ENCODE measurements at places on chromosomes 16 and 17.

- DNase-seq, result no peak
These were observed 17.6 kb upstream of the FZD2 start for GRCh38 chr17:44539673-44540072.

DNA sequence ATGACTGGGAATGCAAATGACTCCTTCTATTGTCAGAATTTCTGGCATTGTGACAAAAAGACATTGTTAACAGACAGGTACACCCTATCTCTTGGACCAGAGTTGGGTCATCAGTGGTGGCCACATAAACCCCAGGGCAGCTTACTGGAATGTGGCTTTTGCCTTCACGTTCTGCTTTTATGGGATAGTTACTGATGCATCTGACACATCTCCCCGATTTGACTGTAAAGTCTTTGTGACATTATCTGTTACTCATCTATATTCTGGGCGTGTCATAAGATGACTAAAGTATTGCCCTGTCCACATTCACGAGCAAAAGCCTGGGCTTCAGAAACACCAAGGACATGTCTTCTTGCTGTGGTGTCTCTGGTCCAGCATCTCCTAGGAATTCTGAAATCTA lies 18.7 kb upstream of the AQP8 start:
- no peak for DNase-seq

- DNase-seq, result no peak
These were observed 19.9 kb upstream of the JPH3 start for GRCh38 chr16:87582216-87582965.

GRCh38 chr16:1640261-1640941 lies 28.2 kb downstream of the CRAMP1 start:
- DNase-seq, result no peak

DNA sequence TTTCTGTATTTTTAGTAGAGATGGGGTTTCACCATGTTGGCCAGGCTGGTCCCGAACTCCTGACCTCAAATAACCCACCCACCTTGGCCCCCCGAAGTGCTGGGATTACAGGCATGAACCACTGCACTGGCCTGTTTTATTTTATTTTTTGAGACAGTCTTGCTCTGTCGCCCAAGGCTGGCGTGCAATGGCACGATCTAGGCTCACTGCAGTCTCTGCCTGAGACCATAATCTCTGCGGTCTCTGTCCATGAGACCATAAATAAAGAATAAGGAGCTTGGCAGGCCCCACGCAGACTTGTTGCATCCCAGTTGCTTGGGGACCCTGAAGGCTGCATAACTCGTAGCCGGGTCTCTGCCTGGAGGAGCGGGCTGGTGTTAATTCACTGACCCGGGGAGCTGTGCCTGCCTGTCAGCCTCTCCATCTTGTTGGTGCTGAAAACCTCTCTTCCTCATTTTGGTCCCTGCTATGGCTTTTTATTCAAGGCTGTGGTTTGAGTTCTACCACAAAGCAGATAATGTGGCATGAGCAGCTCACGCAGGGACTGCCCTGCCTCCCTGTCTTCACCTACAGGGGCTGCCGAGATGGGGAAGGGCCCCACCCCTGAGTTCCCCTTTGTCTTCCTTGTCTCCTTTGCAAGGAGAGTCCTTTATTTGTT lies 82.1 kb downstream of the MSI2 start:
- DNase-seq, result no peak

DNA sequence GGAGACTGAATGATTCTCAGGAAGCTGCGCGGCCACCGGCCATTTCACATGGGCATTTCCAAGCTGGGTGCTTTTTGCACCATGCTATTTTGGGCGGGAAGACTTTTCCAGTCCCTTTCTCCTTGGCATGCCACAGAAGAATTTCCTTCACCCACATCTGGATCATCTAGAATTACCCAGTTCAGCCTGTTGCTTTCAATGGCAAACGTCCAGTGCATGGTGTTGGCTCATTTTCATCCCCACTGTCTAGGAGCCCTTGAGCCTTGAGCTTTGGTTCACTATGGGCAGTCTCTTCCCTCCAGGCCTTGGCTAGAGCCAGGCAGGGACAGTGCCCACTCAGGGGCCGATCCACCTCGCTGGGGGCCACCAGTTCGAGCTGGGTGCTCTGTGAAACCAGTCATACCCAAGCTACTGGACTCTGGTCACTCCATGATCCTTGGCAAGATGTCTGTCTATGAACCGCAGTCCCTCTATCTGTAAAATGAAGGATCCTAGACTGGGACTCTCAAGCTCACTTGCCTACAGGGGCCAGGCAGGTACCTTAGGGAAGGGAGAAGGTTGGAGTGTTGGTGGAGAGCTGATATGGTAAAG lies 71.1 kb downstream of the CYLD start:
- no peak for DNase-seq

- no peak for DNase-seq
These were observed 11.8 kb downstream of the DNAJA2 start for GRCh38 chr16:46961373-46962353.

- DNase-seq, result no peak
These were observed 43.2 kb downstream of the CLEC16A start for GRCh38 chr16:10987361-10988163.

- DNase-seq, result no peak
These were observed 12.0 kb downstream of the HS3ST6 start for GRCh38 chr16:1906055-1906845.

- no peak for DNase-seq
These were observed at the start of gene KRT28 for GRCh38 chr17:40799859-40800258. Gene KRT28, minus strand, starts transcription at chr17:40799959. Its CDS starts 66 bp downstream, at chr17:40799893.

DNA sequence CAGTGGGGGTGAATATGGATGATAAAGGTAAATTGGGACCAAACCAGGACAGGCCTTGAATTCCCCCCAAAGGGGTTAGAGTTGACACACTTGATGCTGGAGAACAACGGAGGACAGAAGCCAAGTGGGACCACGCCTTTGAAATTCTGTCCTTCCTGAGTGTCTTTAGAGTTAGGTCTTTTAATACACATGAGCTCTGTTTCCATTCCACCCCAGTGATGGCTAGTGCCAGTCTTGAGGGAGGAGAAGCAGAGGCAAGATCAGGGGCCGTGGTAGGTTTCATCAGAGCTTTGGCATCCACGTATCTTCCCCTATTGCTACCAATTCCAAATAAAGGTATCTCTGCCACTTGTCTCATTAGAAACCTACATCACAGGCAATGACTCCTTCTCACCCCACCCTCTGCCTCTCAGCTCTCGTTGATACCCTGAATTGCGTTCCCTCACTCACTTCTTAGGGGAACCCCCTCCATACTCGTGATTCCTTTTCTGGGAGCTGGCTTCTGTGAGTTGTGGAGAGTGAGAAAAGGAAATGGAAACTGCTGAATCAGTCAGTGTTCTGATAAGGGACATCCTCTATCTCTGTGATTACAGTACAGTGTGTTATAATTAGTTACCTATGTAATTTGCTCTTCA lies 2.4 kb upstream of the CCL3L1 start:
- no peak for DNase-seq

DNA sequence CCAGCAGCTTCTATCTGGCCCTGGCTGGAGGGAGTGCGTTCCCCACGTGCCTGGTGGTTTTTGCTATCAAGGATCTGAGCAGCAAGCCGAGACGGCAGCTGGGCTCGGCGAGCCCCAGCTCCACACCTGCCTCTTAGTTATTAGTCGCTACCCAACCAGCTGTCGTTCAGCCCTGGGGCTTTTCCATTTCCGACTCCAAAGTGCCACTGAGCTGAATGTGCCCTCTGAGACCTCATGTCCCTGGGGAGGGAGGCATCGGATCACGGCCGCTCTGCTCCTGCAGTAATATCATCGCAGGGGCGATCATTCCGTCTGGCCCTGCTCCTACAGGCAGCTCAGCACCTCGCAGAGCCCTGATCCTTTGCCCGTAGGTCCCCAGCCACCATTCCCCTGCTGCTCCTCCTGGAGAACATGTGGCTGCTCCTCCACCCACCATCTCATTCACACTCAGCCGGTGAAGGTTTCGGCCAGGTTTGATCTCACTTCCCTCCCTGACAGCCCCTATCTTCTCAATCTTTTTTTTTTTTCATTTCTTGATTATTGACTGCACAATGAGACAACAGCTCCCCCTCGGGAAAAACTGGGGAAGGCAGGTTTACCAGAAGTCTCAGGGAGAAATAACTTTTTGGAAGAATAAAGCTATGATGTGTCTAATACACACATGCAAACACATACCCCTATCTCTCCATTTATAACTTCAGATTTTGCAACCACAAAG lies 86.7 kb downstream of the ZFHX3 start:
- peak; percentile 51 for DNase-seq

DNA sequence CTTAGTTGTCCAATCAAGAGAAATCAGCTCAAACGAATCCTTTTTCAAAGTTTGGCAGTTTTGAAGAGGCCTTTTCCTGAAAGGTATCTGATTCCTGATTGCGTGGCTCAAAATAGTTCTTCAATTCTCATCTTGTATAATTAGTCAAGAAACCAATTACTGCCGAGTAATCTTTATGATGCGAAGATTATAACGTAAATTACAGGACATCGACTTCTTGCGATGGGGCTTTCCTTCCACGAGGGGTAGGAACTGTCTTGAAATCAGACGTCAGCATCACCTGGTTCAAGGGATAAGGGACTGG lies 644 bp upstream of the ARL2BP start:
- DNase-seq, result no peak

GRCh38 chr16:1430214-1430758 lies 592 bp upstream of the PERCC1 start:
- no peak for DNase-seq

DNA sequence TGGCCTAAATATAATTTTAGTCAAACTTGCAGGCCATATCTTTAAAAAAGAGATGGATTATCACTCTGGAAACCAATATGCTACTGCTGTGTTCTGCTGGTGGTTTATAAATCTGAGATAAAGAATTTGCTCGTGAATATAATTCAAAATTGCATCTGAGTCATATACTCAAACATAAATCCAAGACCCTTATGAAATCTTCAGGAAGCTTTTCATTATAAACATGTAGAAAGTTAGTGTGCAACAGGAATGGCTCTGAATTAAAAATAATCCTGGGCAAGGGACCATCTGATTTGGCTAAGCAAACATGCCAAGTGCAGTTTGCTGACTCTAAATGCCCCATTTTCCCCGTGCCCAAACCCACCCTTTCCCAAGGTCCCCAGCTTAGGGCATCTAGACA lies 57.3 kb downstream of the TEX2 start:
- DNase-seq, result no peak

- DNase-seq, result peak; percentile 33
These were observed 14.2 kb upstream of the SLC38A10 start for GRCh38 chr17:81309140-81309858.

DNA sequence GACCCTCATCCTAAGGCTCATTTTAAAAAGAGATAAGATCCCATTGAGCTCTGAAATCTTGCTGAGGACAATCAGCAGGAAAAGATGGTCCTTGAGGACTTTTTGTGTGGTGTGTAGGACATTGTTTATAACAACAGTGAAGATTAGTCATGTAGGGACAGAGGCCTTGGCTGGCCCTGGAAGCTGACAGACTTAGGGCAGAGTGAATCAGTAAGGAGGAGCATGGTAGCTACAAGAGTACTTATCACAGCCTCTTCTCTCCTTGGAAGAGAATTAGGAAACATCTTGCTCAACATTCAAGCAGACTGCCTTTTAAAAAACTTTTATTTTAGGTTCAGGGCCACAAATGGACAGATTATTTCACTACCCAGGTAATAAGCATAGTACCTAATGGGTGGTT lies 665.9 kb upstream of the SALL1 start:
- DNase-seq, result no peak

- no peak for DNase-seq
These were observed 303.8 kb downstream of the HS3ST3B1 start for GRCh38 chr17:14604591-14605266.

DNA sequence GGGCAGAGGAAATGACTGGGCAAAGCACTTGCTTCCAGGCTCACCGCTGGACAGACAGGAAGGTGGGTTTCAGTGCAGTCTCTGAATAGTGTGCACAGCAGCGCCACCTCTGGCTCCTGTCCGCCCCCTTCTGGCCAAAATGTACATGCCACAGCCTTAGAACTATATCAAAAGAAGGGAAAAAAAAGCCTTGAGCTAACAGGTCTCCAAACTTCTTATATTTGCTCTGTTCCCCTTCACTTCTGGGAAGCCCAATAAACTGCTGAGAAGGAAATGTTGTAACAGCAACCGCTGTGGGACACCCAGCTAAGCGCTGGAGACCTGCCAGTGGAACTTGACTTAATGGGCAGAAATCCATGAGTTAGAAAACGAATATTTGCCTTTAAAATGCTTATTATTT lies 17.5 kb downstream of the COG7 start:
- DNase-seq, result peak; percentile 32

GRCh38 chr17:51703361-51704341 lies 443.3 kb downstream of the UTP18 start:
- no peak for DNase-seq

- peak; percentile 70 for DNase-seq
These were observed 139.0 kb upstream of the TNRC6C start for GRCh38 chr17:77819497-77819896.

- DNase-seq, result no peak
These were observed 91.2 kb upstream of the MYOCD start for GRCh38 chr17:12574525-12574924.

DNA sequence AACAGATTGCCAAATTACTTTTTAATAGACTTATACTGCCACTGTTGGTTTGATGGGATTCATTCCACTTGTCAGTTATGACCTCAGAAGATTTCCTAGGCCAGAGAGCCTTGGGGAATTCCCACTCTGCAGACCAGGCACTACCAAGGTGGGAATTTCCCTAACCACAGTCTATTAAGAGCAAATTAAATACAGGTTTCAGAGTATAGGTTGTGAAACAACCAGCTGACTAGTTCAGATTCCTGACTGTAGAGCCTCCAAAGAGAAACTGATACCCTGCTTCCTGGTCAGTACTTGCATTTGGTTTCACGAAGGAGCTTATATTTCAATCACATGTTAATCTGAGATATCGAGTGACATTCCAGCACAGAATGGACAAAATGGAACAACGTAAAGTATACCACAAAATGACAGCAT lies 186.5 kb downstream of the STX8 start:
- no peak for DNase-seq

- peak; percentile 15 for DNase-seq
These were observed 3.4 kb downstream of the SPNS1 start for GRCh38 chr16:28977703-28978662.

DNA sequence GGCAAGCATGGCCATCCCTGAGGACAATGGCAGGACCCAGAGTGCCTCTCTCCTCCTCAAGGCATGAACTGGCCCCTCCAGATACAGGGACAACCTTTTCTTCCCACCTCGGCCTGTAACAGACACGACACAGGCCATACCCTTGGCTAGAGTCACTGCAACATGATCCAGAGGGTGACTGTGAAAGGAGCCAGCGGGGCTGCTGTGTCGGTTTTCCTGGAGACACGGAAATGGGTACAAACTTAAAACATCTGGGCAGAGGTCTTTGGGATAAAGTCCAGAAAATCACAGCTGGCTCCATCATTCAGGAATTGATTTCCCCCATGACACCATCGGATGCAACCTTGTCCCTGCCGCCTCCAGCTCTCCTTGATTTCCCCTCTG lies 5.3 kb downstream of the CEP295NL start:
- no peak for DNase-seq

- no peak for DNase-seq
These were observed 10.3 kb downstream of the MRPS23 start for GRCh38 chr17:57839571-57839923.

GRCh38 chr16:48999044-48999443 lies 282.6 kb downstream of the CBLN1 start:
- no peak for DNase-seq

- DNase-seq, result no peak
These were observed 43.8 kb downstream of the SOCS1 start for GRCh38 chr16:11211977-11212797.

- no peak for DNase-seq
These were observed 191.0 kb downstream of the IRF8 start for GRCh38 chr16:86089991-86090390.

- no peak for DNase-seq
These were observed 34.8 kb upstream of the MTSS2 start for GRCh38 chr16:70720425-70721201.

- DNase-seq, result no peak
These were observed 3.4 kb downstream of the SP6 start for GRCh38 chr17:47847341-47848197.

Data from NCI-H510A (cell line).